AG20443 (cell line): ENCODE measurements at places on chromosomes 1 and 21.

GRCh38 chr1:47841356-47841755 is 155.8 kb downstream of the TRABD2B start:
- no peak for DNase-seq

- DNase-seq, result no peak
Observed at GRCh38 chr1:95115708-95116137, 1.4 kb upstream of the TLCD4 start.

- peak; percentile 88 for DNase-seq
Observed at GRCh38 chr21:45971616-45972352, 9.8 kb upstream of the COL6A1 start.

GRCh38 chr1:232207073-232207866 is 422.7 kb downstream of the SIPA1L2 start:
- no peak for DNase-seq

- no peak for DNase-seq
Observed at GRCh38 chr1:159985473-159985872, 31.4 kb upstream of the SLAMF9 start.

GRCh38 chr1:222786121-222786520 is 28.7 kb upstream of the DISP1 start:
- DNase-seq, result no peak

- DNase-seq, result no peak
Observed at GRCh38 chr1:193525917-193526710, 339.7 kb upstream of the B3GALT2 start.

DNA sequence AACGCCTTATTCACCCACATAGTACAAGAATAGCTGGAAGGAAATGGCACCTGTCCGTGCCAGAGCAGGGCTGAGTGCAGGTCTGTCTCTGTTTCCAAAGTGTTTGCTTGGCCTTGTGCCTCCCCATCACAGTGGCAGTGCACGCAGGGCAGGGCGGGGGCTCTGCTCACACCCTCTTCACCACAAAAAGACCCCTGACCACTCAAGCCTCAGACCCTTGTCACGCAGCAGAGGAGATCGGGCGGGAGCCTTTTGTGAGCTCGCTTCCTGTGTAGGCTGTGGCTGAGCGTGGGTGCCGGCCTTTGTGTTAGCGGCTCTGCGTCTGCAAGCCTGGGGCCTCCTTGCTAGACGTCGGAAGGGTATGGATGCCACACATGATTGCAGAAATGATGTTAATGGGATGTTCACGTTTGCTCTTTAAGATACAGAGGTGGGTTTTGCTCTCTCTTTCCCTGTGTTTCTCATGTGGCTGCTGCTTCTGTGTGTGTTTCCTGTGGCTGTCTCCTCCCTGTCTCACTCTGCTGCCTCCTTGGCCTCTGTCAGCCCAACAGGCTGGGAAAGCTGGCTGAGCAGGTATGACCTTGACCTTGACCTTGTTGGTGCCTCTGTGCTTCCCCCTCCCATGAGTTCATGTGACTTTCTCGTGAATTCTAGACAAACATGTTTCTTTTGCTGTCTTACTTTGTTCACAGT is 45.4 kb downstream of the S100B start:
- DNase-seq, result no peak

DNA sequence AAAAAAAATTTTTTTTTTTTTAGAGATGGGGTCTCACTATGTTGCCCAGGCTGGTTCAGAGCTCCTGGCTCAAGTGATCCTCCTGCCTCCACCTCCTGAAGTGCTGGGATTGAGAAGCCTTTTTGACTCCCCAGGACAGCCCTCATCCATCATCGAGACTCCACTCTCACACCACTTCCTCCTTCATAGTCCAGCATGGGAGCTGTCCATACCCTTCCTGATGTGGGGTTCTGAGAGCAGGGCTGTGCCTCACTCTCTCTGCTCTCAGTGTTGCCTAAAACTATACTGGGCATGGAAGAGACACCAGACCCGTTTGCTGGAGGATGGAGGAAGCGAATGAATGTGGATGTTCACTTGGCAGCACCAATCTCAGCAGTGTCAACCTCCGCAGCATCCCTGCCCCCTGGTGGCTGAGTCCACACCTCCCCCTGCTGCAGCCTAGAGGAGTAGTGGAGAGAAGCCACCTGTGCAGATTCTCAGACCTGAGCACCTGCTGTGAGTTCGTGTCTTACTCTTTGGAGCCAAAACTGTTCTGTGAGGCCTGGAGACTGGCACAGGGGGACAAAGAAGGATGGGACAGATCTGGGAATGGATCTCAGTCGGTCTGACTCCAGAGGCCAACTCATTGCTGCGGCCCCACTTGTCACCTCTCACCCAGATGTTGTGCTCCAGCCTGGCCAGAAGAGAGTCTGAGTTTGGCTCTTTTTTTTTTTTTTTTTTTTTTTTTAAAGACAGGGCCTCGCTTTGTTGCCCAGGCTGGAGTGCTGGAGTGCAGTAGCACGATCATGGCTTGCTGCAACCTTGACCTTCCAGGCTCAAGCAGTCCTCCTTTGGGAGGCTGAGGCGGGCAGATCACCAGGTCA is 17.7 kb downstream of the TINAGL1 start:
- DNase-seq, result peak; percentile 89

DNA sequence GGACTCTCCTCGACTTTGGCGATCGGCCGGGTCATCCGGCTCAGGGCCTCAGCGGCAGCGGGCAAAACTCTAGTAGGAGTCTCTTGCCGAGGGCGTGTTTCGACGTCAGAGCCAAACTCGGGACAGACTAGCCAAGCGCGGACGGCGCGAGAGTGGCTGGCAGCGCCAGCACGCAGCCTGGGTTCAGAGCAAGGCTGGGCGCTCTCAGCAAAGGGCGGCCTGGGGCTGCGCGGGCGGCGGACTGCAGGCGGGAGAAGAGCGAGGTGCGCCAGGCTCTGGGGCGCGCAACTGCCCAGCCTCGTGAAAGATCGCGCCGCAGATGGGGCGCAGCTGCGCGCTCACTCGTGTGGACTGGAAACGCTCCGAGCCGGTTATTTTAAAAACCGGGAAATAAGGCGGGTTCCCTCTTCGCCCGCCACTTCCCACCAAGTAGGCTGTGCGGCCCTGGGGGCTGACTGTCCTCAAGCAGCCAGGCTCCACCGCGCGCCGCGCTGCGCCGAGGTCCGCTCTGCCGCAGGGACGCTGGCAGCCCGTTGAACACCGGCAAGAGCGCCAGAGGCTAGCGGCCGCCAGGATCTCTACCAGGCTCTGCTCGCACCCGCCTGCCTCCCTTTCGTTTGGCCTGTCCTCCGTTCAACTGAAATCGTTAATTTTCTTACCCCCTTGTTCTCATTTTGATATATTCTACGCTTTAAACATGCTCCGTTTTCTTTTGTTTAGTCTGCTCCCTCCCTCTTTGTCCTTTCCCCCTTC is 2.4 kb downstream of the ALX3 start:
- DNase-seq, result no peak

GRCh38 chr21:40556442-40556968 is 290.5 kb downstream of the DSCAM start:
- no peak for DNase-seq

DNA sequence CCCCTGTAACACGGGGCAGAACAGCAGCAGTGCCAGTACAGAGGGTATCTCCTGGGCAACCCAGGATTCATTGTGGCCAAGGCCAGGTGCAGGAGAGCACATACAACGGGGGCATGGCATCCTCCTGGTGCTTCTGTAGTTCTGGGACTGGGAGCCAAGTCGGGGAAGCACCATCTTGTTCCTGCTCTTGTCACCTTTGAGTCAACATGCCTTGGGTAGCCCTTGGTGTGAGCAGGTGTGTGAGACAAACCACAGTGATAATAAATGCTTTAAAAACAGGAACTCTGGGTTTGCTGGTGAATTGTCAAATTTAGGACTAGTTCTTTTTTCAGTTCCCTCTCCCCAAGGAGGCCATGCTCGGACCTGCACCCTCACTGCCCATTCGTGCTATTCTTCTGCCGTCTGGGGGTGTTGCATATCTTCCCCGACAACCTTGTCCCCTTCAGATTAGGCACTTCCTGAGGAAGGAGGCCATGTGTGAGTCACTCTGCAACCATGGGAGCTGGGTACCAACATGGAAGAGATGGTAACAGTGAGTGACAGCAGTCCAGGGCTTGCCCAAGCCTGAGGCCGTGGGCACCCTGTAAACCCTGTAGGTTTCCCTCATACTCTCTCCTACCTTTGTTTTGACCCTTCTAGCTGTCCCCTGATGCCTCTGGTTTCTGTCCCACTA is 150.2 kb downstream of the GRIK3 start:
- DNase-seq, result no peak

- no peak for DNase-seq
Observed at GRCh38 chr1:239886266-239886665, 205.4 kb upstream of the FMN2 start.

GRCh38 chr1:22936681-22937080 is 36.0 kb downstream of the LACTBL1 start:
- no peak for DNase-seq

DNA sequence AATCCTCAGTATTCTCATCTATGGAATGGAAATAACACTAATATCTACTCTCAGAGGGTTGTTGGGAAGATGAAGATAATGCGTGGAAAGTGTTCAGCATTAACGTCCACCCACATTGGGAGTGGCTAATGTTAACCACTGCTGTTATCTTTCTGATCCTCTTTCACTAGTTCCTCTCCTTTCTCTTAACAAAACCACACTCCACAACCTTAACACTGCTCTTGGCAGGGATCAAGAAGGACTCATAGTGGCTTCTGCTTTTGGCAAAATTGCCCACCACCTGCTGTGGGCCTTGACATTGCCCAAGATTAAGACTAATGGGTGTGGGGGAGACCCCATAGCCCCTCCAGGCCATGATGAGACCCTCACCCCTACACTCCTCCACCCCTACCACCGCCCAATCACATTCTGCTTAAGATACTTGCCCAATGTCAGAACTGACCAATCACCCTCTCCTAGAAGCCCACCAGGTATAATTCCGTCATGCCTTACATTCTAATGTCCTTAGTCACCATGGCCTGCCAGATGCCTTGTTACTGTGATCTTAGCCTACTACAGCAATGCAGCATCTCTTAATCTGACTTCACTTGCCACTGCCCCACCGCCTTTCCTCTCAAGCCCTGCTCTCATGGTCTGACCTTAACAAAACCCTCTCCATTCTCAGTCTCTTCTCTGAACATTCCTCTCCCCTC is 27.1 kb downstream of the DHCR24 start:
- no peak for DNase-seq

- no peak for DNase-seq
Observed at GRCh38 chr1:61124078-61124477, 41.7 kb downstream of the NFIA start.

GRCh38 chr1:41879617-41880016 is 39.1 kb downstream of the HIVEP3 start:
- DNase-seq, result no peak

- no peak for DNase-seq
Observed at GRCh38 chr1:145993618-145994390, 2.6 kb downstream of the TXNIP start.

DNA sequence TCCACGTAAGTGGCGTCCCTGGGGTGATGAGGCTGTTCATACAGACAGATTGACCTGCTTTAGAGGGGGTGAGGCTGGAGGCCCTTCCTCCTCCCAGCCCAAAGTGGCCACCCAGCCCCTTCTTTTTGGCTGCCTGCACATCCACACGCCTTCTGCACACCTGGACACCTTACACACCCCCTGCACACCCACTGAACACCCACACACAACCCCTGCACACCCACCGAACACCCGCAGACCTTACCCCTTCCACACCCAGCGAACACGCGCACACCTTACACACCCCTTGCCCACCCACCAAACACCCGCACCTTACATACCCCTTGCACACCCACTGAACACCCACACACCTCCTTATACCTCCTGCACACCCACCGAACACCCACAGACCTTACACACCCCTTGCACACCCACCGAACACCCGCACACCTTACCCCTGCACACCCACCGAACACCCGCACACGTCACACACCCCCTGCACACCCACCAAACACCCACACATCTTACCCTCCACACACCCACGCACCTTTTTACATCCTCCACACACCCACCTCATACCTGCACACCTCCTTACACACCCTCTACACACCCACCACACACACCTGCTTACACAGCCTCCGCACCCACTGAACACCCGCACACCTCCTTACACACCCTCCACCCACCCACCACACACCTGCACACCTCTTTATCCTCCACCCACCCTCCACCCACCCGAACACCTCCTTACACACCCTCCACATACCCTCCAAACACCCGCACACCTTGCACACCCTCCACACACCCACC is 37.7 kb downstream of the COQ8A start:
- no peak for DNase-seq

GRCh38 chr1:181205901-181206300 is 117.4 kb downstream of the IER5 start:
- no peak for DNase-seq

DNA sequence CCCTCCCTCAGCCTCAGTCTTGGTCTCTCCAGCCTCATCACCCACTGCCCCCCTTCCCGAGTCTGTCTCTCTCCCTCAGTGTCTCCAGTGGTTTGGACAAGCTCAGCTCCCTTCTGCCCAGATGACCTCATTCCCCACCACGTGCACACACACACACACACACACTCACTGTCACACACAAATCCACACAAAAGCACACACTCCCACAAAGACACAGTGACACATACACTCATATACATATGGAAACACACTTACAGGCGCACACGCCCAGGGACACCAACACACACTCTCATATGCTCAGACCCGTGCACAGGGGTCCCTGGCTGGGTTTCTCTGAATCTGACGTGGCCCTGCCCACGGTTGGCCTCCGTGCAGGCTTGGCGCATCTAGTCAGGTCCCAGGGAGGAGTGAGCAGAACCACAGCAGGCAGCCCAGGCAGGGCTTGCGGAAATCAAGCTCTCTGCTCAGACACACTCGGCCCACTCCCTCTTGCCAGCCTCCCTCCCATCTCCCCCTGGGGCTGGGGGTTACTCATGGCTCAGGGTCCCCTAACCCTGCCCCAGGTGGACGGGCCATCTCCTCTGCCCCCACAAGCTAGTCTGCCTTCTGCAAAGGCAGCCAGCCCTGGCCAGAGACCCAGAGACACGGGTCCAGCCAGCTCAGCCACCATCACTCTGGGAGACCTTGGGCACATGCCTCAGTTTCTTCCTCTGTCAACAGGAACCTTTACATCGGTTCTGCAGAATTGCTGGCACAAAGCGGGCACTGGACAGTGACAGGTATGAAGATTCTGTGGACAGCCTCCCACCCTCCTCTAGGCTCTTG is 38.5 kb upstream of the FAM131C start:
- peak; percentile 86 for DNase-seq

GRCh38 chr1:191490303-191490702 is 668.0 kb upstream of the RGS18 start:
- DNase-seq, result no peak

DNA sequence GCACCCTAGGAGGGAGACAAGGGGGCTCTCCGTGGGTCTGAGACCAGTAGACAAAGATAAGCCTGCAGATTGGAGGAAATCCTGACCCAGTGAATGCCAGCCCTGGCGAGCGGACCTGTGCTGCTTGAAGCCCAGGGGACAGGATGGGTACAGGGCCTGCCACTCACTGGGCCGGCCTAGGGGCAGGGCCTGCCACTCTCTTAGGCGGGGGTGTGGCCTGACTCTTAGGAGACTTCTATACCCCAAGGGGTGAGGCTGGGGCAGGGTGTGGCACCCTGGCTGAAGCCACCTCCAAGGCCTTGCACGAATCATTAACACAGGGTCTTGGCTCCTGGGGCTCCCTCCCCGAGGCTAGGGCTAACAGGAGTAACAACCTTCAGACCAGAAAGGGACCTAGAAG is 30.7 kb downstream of the TRIM62 start:
- DNase-seq, result no peak

GRCh38 chr1:210908257-210908656 is 225.7 kb downstream of the KCNH1 start:
- no peak for DNase-seq

GRCh38 chr1:246302711-246303317 is 204.3 kb downstream of the SMYD3 start:
- DNase-seq, result no peak

- no peak for DNase-seq
Observed at GRCh38 chr1:117622726-117623125, 16.9 kb downstream of the TENT5C start.

GRCh38 chr1:168755800-168756418 is 26.9 kb upstream of the DPT start:
- no peak for DNase-seq
